Stimulated activated CD4-positive, alpha-beta T cell treated with anti-CD3 and anti-CD28 coated beads, TNF-alpha, amount 100 ng/mL, for 48 hours (primary cell): ENCODE measurements at places on chromosomes 6 and 20.

- no peak for DNase-seq
Measured at GRCh38 chr6:107290491-107290890, 168.9 kb downstream of the PDSS2 start.

GRCh38 chr6:20998748-20999448, 464.6 kb downstream of the CDKAL1 start:
- no peak for DNase-seq

DNA sequence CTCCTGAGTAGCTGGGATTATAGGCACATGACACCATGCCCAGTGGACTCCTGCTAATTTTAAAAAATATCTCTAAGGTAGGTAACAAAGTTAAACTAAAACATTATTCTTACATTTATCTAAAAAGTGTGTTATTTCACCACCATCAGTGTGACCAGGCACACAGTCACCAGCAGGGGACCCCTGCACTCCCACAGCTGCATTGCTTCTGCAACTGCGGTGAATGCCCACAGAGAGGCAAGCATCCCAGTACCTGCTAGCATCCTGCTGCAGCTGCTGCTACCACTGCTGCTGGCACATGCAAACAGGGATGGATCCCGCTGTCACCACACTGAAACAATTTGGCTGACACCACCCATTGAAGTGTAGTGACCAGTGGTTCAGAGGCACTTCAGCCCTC, 21.9 kb upstream of the EPB41L2 start:
- no peak for DNase-seq

GRCh38 chr20:11676630-11677287, 240.9 kb upstream of the BTBD3 start:
- no peak for DNase-seq

GRCh38 chr20:41258474-41258873, 59.1 kb downstream of the ZHX3 start:
- DNase-seq: no peak

DNA sequence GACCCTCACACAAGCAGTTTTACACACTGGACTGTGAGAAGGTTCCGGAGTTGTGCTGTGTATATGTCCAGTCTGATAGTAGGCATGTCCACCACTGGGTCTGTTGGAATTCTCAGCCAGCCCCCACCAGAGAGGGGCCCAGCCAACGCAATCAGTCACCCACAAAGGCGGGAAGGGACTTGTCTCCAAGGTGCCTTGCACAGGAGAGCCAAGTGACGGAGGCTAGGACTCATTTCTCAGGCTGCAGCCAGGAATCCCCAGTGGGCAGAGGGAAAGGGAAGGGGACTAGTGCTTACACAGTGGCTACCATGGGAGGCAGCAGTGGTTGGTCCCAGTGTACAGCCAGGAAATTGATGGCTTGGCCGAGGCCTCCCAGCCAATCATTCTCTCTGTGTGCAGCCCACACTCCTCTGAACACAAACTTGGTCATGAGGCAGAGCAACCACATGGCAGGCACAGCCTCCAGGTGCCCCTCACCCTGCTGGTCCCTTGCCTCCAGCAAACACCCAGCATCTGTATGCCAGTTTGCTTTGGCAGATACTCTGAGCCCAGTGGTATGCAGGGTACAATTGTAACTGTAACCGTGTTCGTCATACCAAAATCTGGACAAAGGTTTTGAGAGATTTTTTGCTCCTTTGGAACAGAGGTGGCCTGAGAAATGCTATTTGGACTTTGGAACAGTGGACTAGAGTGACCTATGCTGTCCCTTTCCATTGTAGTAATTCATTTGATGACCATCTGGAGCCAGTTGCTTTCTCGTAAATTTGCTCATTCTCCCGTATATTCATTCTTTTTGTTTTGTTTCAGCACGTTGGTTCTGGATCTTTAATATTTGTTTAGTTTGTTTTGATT, 72.9 kb upstream of the MYL9 start:
- DNase-seq: no peak

DNA sequence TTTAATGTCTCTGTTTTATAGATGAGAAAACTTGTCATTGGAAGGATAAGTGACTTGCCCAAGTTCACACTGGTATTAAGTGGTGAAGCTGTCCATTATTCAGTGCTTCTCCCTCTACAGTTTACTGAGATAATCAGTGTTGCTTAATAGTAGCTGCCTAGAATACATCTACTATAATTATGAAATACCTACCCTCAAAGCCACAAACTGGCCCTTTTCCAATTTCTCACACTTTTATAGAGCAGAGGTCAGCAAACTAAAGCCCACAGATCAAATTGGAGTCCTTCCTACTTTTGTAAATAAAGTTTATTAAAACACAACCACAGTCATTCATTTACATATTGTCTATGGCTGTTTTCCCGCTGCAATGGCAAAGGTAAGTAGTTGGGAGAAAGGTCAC, 73.5 kb downstream of the EYS start:
- DNase-seq: no peak

DNA sequence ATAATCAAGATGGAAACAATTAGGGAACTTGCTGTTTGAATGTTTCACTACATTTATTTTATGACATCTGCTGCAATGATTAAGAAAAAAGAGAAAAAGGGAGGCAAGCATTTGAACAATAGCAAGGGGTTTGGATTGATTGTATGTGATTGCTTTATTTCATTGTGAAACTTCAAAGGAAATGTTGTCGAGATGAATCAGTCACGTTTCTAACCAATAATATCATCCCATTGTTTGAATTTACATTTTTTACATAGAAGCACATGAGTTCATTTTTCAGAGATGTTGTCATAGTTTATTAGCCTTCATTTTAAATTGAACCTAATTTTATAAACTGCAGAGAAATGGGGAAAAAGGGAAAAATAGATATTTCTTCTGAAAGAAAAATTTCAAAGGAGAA, 572.0 kb downstream of the KIF16B start:
- no peak for DNase-seq

DNA sequence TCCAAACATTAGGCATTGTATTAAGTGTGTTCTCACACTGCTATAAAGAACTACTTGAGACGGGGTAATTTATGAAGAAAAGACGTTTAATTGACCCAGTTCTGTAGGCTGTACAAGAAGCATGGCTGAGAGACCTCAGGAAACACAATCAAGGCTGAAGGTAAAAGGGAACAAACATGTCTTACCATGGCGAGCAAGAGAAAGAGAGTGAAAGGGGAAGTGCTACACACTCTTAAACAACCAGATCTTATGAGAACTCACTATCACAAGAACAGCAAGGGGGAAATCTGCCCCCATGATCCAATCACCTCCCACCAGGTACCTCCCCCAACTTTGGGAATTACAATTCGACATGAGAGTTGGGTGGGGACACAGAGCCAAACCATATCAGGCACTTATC, 86.6 kb upstream of the TOP1 start:
- DNase-seq: no peak

- DNase-seq: no peak
Measured at GRCh38 chr6:166470863-166471410, 88.2 kb upstream of the MPC1 start.

DNA sequence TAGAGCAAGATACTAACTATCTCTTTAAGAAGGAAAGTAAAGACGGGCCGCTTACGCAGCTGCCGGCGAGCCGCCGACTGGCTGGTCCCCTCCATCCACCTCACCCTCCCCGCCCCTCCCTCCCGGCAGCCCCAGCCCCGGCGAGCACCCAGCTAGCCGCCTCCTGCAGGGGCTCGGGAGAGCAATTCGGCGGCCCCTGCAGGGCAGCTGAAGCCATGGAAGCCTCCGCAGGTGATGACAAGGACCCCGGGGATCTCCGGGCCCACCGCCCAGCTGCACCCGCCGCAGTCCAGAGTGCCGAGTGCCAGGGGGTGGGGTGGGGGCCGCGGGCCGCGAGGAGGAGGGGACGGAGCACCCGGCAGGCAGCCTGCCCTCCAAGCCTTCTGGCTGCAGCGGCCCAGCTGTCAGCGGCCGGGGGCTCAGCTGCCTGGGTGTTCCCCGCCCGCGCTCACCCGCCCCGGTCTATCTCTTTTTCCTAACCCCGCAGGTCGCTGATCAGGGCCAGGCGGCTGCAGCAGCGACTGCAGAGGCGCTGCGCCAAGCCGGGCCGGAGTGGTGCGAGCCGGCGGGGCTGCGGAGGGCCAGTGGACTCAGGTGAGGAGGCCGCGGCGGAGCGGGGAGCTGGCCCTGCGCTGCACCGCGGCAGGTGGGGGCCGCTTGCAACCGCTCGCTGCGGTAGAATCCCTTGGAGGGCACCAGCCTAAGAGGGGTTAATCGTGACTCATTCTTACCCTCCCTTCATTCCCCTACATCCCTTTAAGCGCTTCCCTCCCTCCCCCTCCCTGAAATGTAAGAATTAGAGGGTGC, at the start of gene SNPH:
TSS of gene SNPH (plus strand) at position 128 of the 807 bp plus-strand sequence. CDS start 29,946 bp downstream, outside the sequence.
- peak; percentile 62 for DNase-seq

- no peak for DNase-seq
Measured at GRCh38 chr20:51500936-51501335, 41.6 kb downstream of the NFATC2 start.

DNA sequence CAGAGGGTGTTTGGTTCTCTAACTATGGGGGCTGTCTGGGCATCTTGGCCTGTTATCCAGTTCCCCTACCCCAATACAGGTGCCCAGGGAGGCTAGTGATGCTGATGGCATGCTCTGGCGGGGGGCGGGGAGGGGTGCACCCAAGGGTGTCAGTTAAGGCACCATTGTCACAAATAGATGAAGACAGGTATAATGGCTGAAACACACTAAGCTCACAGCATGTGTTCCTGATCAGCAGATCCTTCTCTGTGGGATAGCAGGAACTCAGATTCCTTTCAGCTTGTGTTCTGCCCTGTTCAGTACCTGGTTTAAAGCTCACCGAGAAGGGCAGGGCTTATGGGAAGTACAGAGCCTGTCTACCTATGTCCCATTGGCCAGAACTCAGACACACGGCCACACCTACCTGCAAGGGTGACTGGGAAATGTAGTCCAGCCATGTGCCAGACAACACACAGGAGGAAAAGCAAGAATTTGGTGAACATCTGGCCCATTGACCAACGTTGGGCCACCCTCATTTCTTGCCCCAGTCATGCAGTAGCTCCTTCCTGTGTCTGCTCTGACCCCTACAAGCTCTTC, 3.4 kb upstream of the RSPO4 start:
- DNase-seq: peak; percentile 26

- DNase-seq: no peak
Measured at GRCh38 chr6:74597840-74598239, 608.0 kb downstream of the COL12A1 start.

DNA sequence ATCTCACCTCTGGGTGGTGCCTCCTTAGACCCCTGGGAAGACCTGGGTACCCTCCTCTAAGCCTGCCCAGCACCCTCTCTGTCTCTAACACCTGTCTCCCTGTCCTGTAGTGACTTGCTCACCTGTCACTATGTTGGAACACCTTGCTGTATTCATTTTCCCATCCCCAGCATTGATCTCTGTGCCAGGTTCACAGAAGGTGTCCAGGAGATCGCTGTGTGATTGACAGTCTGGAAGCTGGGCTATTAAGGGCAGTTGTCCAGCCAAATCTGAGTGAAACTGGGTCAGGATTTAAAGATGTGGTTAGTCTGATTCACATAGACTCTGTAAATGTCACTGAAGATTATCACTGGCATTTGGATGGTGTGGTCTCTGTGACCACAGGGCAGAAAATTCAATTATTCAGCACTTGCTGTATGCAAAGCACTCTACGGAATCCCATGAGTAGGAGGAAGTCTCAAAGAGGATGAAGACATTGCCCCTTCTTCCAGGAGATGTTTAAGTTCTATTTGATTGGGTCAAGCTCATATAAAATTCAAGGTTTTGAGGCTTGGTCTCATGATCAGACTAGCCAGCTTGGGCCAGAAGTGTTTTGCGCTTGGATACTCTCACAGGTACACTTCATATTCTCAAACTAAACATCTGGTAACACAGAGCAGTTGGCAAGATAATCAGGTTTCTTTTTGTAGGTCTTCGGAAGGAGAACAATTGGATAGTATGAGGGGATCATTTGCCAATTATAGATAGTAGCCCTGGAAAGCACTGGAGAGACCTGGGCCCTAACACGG, 57.8 kb upstream of the TAGAP start:
- DNase-seq: no peak

DNA sequence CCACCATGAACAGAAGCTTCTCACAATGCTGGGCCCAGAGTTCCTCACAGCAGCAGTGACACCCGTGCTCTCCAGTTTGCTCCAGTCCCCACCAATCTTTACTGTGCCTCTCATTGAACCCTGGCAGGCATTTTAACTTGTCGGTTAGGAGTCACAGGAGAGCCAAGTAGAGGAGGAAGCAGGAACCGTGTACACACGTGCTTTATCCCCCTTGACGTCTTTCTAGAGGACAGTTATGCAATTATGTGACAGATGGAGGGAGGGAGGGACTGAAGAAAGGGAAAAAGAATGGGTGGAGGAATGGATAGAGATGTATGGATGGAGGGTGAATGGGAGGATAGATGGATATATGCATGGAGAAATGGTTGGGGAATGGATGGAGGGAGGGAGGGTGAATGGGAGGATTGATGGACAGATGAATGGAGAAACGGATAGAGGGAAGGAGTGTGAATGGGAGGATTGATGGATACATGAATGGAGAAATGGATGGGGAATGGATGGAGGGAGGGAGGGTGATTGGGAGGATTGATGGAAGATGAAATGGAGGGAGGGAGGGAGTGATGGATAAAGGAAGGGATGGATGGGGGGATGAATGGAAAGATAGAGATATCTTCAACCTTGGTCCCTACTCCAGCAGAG, 26.0 kb downstream of the RBM38 start:
- DNase-seq: no peak
